Glutamatergic neuron (in vitro differentiated cells): ENCODE measurements at places on chromosomes 1 and 21.

- DNase-seq: no peak
These were observed 52.2 kb downstream of the FHAD1 start for GRCh38 chr1:15299179-15299578.

- DNase-seq: no peak
These were observed 19.3 kb downstream of the TTC39A start for GRCh38 chr1:51310871-51311613.

DNA sequence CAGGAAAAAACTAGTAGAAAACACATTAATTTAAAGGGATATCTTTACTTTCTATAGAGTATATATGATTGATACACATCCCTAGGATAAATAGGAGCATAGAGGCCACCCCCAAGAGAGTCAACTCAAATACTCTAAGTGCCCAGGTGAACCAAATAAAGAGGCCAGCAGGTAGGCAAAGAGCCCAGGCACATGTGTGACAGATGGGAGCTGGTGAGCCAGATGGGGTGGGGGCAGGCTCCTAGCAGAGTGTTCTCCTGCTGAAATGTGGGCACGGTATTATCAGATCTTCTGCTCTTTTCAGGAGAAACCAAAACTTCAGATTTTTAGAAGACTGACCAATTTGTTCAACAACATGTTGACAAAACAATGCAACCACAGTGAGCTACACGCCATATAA, 333.4 kb upstream of the PKN2 start:
- no peak for DNase-seq

- DNase-seq: no peak
These were observed 479.9 kb upstream of the BRINP3 start for GRCh38 chr1:190957565-190957964.

- no peak for DNase-seq
These were observed 107.3 kb upstream of the ADGRL4 start for GRCh38 chr1:79113836-79114235.

GRCh38 chr1:61481315-61481715, 243.6 kb downstream of the TM2D1 start:
- no peak for DNase-seq

DNA sequence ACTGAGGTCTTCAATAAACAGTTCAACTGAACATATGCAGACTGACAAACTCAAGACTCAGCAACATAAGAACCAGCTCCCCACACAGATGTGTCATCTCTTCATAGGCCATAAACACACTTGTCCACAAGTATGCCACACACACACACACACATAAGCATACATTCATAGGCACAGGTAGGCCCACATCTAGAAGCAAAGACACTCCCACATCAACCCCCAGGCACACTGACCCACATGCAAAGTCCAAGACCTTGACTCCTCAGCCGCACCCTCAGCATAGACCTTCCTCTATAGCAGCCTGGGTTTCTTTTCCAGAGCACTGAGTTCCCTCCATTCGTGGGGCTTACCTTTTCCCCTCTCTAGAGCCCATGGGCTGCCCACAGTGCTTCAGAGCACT, 1.4 kb downstream of the LAD1 start:
- DNase-seq: no peak

GRCh38 chr1:151616505-151616849, 4.6 kb downstream of the SNX27 start:
- no peak for DNase-seq

DNA sequence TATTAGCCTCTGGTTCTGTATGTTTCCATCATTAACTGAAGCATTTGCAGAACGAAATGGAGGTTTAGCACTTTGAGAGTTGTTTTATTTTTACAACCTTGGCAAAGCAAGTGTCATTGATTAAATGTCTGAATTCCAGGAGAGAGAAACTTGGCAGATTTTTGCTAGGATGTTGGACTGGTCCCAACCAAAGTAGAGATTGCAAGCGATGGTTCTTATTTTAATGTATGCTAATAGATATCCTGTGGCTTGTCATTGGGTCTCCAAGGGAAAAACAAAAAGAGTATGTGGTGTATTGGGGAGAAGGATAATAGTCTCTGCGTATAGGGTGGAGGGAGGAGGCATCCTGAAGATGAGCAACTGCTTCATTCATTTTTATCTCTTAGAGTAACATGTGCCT, 457.2 kb upstream of the RUNX1 start:
- DNase-seq: no peak

- DNase-seq: no peak
These were observed 4.7 kb upstream of the SPATA45 start for GRCh38 chr1:212852105-212852688.
